Activated naive CD4-positive, alpha-beta T cell treated with Interleukin-2 at 50 U/mL for 16 hours (primary cell): ENCODE measurements at places on chromosomes 1 and 21.

- DNase-seq = no peak
These were observed 53.9 kb upstream of the GNG4 start for GRCh38 chr1:235703506-235703905.

- DNase-seq = no peak
These were observed 23.8 kb downstream of the IER5 start for GRCh38 chr1:181112071-181112929.

DNA sequence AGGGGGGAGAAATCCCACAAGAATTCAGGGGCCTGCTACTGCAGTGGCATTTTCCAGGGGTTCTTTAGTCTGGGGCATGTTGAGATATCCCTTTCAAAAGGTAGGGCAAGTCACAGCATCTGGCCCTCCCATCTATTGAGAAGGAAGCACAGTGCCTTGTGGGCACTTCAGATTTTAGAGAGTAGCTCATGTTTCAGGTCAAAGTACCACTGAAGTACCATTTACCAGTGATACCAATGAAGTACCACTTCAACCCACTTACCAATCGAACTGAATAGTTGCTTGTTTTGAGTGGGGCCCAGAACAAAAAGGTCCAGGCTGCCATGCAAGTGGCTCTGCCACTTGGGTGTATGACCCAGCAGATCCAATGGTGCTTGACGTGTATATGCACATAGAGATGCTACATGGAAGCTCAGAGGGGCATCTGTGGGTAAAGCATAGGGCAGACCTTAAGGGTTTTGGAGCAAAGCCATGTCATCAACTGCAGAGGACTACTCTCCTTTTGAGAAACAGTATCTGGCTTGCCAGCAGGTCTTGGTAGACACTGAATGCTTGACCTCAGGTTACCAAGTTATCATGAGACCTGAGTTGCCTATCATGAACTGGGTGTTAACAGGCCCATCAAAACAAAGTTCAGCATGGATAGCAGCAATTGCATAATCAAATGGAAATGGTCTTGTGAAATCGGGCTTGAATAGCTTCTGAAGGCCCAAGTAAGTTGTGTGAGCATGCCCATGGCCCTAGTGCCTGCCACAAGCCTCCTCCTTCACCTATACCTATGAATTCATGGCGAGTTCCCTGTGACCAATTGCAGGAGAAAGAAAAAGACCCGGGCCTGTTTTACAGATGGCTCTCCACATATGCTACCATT, 23.5 kb downstream of the PLA2G2D start:
- no peak for DNase-seq

DNA sequence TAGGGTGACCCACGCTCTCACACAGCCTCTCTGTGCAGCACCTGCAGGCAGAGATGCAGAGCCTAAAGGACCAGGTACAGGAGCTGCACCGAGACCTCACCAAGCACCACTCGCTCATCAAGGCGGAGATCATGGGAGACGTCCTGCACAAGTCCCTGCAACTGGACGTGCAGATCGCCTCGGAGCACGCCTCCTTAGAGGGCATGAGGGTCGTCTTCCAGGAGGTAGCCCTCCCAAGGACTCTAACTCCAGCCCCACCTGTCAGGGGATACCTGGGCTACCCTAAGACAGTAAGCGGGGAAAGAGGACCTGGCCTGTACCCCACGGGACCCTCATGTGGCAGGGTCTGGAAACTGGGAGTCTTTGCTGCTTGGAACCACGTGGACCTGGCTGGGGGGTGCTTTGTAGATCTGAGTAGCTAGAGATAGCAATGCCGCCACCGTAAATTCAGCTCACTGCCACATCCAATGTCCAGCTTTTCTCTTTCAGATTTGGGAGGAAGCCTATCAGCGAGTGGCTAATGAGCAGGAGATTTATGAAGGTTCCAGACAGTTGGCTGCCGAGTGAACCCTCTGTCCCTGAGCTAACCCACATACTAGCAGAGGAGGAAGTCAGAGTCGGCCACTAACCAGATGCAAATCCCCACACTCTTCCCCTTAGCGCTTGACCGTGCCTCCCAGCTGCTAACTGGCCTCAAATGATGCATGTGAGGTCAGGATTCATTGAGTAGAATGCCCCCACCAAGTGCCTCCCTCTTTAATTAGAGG, 6.5 kb downstream of the RNF207 start:
- no peak for DNase-seq

DNA sequence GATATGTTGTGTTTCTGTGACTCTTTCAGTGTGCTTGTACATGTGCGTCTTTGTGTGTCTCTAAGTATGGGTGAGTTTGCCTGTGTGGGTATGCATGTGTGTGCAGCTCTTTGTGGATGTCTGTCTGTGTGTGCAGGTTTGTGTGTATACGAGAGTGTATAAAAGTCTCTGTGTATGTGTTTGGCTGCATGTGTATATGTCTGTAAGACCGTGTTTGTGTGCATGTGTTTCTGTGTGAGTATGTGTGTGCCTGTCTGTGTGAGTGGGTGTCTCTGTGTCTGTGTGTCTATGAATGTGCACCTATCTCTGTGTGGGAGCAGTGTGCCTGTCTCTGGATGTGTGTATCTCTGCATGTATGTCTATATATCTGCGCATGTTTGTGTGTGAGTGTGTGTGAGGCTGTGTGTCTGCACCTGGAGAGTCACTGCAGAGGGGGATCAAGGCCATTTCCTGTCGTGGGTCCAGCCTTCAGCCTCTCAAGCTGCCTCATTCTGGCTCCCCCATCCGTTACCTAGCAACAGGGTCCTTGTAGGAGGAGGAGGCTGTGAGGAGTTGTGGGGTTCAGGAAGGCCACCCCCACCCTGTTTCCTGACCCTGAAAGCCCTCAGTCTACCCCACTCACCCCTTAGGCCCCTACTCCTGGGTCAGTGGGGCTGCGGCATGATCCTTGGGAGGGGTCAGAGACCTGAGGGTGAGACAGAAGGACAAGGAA, 10.4 kb downstream of the FGR start:
- no peak for DNase-seq

DNA sequence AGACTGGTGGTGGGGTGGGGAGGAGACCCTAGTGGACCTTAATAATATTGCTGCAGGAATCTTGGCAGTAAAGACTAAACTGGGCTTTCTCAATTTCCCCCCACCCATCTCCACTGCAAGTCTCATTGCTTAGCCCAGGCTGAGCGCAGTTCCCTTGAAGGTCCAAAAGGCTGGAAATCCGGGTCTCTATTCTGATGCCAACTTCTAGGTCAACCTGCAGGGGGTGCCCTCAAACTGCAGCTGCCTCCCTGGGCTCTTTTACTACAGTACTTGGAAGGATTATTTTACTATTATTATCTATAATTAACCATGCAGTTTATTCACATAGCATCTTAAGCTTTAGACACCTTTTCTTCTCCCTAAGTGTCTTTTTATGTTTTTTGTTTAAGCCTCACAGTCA, 85.4 kb upstream of the WARS2 start:
- DNase-seq = no peak

DNA sequence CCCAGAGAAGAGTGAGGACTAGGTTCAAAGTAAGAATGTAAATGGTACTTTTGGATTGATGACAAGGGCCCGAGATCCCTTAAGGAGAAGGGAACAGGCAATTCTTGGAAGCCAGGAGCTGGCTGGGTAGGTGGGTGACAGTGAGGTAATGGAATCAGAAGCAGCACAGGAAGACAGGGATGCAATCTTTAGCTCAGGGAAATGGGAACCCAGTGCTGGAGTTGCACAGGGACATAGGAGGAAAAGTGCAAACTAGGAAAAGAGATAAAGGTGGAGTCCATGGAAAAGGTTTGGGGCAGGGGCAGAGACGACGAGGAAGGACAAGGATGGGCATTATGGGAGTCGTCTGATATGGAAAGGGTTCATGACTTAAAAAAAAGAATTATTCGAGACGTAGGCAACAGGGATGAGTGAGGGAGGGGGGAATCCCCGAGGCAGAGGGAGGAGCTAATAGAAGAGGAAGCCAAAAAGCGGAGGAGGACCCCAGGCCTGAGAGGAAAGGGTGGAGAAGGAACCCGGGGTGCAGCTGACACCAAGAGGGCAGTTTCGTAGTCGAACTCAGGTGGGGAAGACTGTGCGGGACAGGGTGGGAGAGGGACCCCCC, 495 bp downstream of the PI4KB start:
- peak; percentile 65 for DNase-seq

- no peak for DNase-seq
These were observed 47.4 kb upstream of the USP25 start for GRCh38 chr21:15682186-15682895.

- DNase-seq = no peak
These were observed 5.8 kb upstream of the FOXD3 start for GRCh38 chr1:63316598-63316983.

- no peak for DNase-seq
These were observed 126.7 kb downstream of the GDAP2 start for GRCh38 chr1:117802531-117803257.

DNA sequence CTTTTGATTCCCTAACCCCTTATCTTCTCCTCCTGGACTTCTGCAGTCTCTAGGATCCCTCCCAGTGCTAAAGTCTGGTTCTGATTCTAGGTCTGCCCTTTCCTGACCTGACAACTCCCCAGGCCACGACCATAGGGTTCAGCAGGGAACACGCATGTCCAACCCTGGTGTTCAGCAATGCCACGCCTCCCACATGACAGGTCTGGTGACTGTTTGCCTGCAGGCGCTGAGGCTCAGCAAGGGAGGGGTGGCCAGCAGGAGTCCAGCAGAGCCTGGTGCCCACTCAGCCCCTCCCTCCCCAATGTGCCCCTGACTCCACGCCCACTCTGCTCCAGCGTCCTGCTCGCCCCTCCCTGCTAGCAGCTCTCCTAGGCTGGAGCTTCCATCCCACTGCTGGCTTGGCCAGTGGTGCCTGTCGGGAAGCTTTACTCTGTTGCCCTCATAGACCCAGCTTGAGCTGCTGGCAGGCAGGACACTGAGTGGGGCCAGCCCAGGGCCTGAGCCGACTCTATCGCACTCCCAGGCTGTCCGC, 17.3 kb downstream of the SLC9A1 start:
- DNase-seq = no peak
